ENCODE measurements at places on chromosomes 2 and 18.

GRCh38 chr2:50492477-50492851, 539.5 kb downstream of the NRXN1 start:
- H3K36me3 ChIP-seq = no peaks in the 10 kb centered on the region
- no peak overlapping the region for H3K4me3 ChIP-seq
- no peaks in the 10 kb centered on the region for H3K27me3 ChIP-seq
- peak; percentile 23 for DNase-seq
- peaks cover 8% of the 10 kb centered on the region for H3K4me1 ChIP-seq
- H3K27ac ChIP-seq = no peak overlapping the region

GRCh38 chr2:61045226-61045625, 20.4 kb upstream of the SANBR start:
- H3K4me3 ChIP-seq = no peak overlapping the region
- H3K36me3 ChIP-seq = peaks cover 16% of the 10 kb centered on the region
- peaks cover 6% of the 10 kb centered on the region for H3K4me1 ChIP-seq
- H3K27me3 ChIP-seq = no peaks in the 10 kb centered on the region
- DNase-seq = no peak
- no peak overlapping the region for H3K27ac ChIP-seq

DNA sequence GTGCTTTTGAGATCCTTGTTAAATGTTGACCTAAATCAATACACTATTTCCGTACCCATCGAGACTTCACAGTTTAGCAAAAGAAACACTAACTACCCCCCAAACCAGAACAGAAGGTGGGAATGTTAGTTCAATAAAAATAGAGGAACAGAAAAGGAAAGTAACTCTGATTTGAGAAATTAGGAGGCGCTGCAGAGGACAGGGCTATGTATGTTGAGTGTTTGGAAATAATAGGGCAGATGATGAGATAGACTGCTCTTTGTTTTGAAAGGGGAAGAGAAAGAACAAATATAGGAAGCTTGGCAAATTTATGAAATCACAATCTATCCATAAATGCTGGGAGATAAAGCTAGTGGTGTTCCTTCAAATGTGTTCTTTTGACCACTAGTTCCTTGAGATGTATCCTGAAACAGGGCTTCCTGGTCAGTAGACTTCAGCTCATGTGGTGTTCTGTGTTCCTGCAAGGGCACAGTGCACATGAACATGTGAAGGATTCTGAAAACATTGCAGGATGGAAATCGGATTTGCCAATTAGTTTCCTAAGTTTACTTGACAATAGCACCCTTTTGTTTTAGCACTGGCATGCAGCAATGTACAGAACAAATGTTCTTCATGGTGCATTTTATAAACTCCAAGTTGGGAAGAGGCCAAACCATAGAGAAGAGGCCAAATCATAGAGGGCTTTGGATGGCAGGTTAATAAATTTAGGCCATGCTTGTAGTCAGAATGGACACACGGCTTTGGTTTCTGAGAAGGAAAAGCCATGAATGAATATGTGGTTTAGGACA, 39.8 kb downstream of the RHBDD1 start:
- H3K27me3 ChIP-seq = no peaks in the 10 kb centered on the region
- no peak for DNase-seq
- H3K4me3 ChIP-seq = no peak overlapping the region
- H3K36me3 ChIP-seq = peaks cover 27% of the 10 kb centered on the region
- no peak overlapping the region for H3K27ac ChIP-seq
- peaks cover 52% of the 10 kb centered on the region for H3K4me1 ChIP-seq

DNA sequence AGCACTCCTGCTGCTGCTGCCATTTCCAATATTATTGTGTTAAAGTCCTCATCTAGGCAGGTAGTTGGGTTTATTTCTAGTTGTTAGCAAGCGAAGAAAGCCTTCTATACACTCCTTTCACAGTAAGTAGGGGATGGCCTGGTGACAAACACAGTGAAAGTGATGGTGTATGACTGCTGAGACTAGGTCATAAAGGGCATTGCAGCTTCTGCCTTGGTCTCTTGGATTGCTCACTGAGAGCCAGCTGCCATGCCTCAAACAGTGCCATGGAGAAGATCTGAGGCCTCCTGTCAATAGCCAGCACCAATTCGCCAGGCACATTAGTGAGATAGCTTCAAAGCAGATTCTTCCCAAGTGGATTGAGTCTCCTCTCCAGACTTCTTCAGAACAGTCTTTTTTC, 27.6 kb upstream of the MSTN start:
- DNase-seq = no peak
- no peaks in the 10 kb centered on the region for H3K4me1 ChIP-seq
- H3K36me3 ChIP-seq = no peaks in the 10 kb centered on the region
- no peak overlapping the region for H3K27ac ChIP-seq

DNA sequence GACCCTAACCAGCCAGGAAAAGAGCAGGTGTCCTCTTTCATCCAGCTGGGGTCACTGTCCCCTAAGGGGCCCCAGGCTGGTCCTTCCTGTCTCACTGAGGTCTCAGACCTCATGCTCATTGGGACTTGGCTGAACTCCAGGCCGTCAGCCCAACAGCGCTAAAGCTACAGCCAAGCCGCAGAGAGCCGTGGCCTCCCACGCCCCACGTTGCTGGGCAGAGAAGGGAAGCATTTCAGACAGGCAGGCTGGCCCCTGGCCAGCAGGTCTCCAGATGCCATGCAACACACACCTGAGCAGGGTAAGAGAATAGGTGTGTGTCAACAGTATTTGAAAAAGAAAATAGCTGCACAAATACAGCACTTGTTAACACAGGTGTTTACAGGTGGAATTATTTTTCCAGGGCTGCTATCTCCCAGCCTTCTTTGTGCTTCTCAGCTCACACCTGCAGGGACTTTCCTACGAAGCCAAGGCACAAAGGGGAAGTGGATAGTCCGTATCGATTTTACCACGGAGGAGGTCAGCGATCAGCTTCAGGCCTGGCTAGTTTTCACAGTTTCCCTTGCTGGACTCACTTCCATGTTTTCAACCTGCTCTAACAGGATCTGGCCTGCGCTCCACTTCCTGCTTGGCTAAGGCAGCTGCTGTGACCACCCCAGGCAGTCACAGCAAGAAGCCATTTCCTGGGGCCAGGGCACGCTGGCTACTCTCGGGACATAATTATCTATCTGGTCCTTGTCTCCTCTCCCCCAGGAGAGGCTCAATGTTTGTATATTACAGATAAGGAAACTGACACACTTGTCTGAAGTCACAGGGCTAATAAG, 156.1 kb upstream of the ID2 start:
- peaks cover 14% of the 10 kb centered on the region for H3K36me3 ChIP-seq
- H3K4me3 ChIP-seq = peak overlapping the region; percentile 58
- H3K27me3 ChIP-seq = peaks cover 55% of the 10 kb centered on the region

DNA sequence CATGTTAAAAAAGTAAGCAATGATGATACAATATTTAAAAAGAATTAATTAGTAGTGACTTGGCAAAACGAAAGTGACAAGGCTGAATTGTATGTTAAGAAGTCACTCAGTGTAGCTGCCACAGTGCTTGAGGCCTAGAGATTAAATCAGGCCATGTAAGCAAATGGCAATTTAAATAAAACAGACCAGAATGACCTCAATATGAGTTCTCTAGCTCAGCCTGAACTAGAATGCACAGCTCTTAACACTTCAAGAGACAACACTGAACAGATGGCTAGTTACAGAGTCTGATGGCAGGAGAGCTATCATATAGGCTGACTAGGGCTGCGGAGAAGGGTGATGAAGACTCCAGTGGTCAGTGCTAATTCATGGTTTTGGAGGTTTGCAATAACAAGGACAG, 117.9 kb upstream of the ZBTB14 start:
- no peaks in the 10 kb centered on the region for H3K36me3 ChIP-seq
- H3K27ac ChIP-seq = no peak overlapping the region
- no peaks in the 10 kb centered on the region for H3K4me1 ChIP-seq
- H3K4me3 ChIP-seq = no peak overlapping the region

DNA sequence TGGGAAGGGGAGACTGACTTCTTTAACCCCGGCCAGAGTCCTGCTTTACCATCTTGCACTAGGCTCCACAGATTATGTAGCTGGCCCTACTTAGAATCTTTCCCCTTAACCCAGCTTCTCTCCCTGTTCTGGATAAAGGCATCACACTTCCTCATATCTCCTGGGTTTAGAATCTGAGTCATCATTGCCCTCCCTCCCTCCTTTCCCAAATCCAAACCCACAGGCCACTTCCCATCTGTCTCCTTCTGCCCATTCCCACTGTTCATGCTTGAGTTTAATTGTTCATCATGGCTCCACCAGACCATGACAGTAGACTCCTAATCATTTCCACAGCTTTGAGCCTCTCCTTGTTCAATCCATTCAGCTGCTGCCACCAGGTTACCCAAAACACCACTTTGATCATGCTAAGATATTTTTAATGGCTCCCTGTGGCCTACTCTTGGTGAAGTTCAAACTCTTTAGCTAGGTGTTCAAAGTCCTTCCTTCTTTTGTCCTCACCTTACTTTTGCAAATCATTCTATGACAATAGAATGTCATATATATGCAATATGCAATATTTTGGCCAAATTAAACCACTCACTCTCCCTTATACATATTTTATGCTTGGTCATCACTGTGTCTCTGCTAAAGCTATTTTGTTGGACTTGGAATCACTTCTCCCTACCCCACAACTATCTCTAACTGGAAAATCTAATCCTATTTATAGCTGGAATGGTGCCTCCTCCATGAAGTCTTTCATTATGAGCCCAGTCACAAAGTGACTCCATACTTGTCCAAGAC, 5.5 kb downstream of the PDE11A start:
- H3K36me3 ChIP-seq = no peaks in the 10 kb centered on the region
- DNase-seq = no peak
- H3K4me1 ChIP-seq = no peaks in the 10 kb centered on the region

DNA sequence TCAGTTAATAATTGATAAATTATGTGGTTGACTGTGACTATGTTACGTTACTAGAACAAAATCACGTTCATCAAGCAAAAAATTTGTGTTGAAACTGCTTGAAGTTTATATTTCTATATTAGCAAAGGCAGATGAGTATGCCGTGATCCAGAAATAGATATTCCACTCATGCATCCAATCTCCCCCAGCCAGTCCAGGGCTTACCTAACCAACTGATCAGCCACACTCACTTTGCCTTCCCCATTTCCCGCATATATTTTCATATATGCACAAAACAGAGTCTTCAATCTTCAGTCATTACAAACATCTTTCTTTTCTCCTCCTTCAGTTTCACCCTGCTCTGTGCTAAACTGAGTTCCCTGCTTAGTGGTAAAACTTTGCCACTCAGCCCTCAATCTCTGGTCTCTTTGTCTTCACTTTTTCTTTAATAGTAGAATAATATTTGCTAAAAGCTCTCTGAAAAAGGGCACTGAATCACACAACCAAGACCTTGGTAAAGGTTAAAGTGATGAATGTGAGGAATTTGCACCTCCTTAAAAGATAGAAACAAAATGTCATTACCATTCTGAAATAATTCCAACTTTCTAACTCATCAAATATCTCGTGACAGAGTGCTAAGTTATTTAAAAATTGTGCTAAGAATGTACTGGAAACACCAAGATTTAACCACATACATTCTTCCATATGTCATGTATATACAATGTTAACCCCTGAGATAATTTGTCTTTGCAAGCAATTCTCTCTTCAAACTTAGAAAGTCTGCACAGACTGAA, 893.2 kb upstream of the CRIM1 start:
- H3K36me3 ChIP-seq = no peaks in the 10 kb centered on the region
- no peak overlapping the region for H3K4me3 ChIP-seq
- no peak for DNase-seq
- H3K4me1 ChIP-seq = no peaks in the 10 kb centered on the region

DNA sequence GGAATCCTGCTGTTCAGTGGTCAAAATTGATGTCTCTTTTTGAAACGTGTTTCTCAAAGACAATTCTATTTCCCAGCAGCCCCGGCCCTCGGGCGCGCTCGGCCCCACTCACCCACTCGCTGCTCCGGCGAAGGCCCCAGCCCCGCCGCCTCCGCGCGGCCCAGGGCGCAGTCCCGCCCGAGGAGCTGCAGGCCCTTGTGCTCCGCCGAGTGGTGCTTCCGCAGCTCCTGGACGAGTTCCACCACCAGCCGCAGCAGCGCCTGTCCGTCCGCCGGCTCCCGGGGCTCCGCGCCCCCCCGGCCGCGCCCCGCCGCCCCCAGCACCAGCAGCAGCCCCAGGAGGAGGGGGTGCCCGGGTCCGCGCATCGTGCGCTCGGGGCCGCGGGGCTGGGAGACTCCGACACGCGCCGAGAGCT, 413 bp downstream of the ALKAL2 start:
- no peak overlapping the region for H3K27ac ChIP-seq
- H3K27me3 ChIP-seq = peaks cover 28% of the 10 kb centered on the region
- peaks cover 16% of the 10 kb centered on the region for H3K4me1 ChIP-seq
- H3K36me3 ChIP-seq = peaks cover 8% of the 10 kb centered on the region
- no peak overlapping the region for H3K4me3 ChIP-seq

- no peaks in the 10 kb centered on the region for H3K4me1 ChIP-seq
- H3K36me3 ChIP-seq = peaks cover 2% of the 10 kb centered on the region
- no peak overlapping the region for H3K4me3 ChIP-seq
These were observed 1.1 kb downstream of the NAT8 start for GRCh38 chr2:73640946-73641766.

DNA sequence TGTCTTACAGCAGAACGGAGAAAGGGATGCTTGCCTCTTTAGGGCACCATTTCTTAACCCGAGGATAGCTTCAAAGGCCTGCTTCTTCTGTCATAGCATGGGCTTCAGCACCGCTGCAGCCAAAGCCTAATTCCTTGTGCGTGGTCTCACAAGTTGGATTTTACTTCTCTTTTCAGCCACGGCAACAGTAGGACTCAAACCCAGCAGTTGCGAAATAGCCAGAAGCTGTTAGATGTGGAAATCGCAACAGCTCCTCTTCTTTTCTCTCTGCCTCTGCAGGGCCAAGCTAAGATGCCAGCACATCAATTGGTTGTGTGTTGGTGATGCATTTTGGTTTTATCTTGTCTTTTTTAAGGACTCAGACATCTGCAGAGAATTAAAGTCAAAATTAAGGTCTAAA, 3.1 kb downstream of the NRXN1 start:
- no peak overlapping the region for H3K27ac ChIP-seq
- H3K4me3 ChIP-seq = no peak overlapping the region
- H3K4me1 ChIP-seq = no peaks in the 10 kb centered on the region
- peaks cover 2% of the 10 kb centered on the region for H3K36me3 ChIP-seq
- DNase-seq = no peak
- peaks cover 18% of the 10 kb centered on the region for H3K27me3 ChIP-seq

DNA sequence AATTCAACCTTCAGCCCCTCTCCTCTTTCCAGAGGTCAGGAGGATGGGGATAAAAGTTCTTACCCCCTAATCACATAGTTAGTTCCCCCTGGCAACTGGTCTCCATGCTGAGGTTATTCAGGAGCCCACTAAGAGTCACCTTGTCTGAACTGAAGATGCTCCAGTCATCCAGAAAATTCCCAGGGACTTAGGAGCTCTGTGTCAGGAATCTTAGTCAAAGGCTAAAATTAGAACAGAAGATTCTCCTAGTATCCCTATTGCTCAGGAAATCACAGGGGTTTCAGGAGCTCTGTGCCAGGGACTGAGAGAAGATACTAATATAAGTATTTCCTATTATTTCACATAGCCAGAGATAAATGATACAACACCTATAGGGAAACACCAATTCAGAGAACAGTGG, 37.3 kb upstream of the LONRF2 start:
- H3K27me3 ChIP-seq = peaks cover 31% of the 10 kb centered on the region
- peaks cover 1% of the 10 kb centered on the region for H3K36me3 ChIP-seq
- DNase-seq = no peak
- peaks cover 2% of the 10 kb centered on the region for H3K4me1 ChIP-seq
- H3K4me3 ChIP-seq = no peak overlapping the region

- no peaks in the 10 kb centered on the region for H3K27me3 ChIP-seq
- peaks cover 4% of the 10 kb centered on the region for H3K36me3 ChIP-seq
- H3K4me3 ChIP-seq = no peak overlapping the region
- no peak for DNase-seq
- H3K27ac ChIP-seq = no peak overlapping the region
These were observed 10.9 kb downstream of the IMPA2 start for GRCh38 chr18:11992096-11992790.

- no peak for DNase-seq
- no peak overlapping the region for H3K4me3 ChIP-seq
- no peaks in the 10 kb centered on the region for H3K4me1 ChIP-seq
- no peaks in the 10 kb centered on the region for H3K36me3 ChIP-seq
These were observed 42.2 kb downstream of the CYBRD1 start for GRCh38 chr2:171564463-171564862.
